ENCODE measurements at places on chromosomes 3 and 15. TPM values are rescaled to one million over a fixed set of nuclear protein-coding genes. Genes with fewer than 3 reads are reported as not detected.

GRCh38 chr3:64361962-64362735, 136.9 kb upstream of the PRICKLE2 start:
- DNase-seq = no peak

The NR1I2 gene
- total RNA-seq = 3.8 TPM

GRCh38 chr3:52986938-52987337, 58.9 kb downstream of the SFMBT1 start:
- DNase-seq = no peak

GRCh38 chr15:85615930-85616329, 178.8 kb downstream of the KLHL25 start:
- peak; percentile 81 for DNase-seq

The RETNLB gene
- not detected for total RNA-seq

GRCh38 chr3:95815828-95816227, 998.6 kb upstream of the EPHA6 start:
- DNase-seq = no peak

DNA sequence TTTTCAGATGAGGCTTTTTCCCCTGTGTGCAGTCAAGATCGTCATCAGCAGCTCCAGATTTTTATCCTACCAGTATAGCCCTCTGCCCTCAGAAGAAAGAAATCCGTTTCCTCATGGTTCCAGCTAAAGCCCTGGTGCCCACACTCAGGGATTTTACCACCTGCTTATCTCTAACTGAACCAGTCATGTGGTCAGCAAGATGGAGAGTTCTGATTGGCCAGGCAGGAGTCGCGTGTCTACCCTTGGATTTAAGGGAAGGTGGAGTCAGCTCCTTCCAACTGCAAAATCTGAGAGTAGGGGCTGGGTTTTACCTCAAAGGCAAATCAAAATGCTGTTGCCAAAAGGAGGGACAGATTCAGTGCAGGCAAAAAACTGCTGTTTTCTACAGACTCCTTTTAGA, 135.3 kb downstream of the LRTM1 start:
- peak; percentile 38 for DNase-seq

The PLA2G4D gene
- not detected for total RNA-seq

GRCh38 chr3:115194476-115194875, 47.4 kb upstream of the ZBTB20 start:
- DNase-seq = no peak

The FEZF2 gene
- total RNA-seq = not detected

GRCh38 chr3:14921811-14922705, 25.3 kb upstream of the NR2C2 start:
- DNase-seq = no peak

The PLCD1 gene
- total RNA-seq = 0.89 TPM

The TMEM212 gene
- total RNA-seq = not detected

The PROK2 gene
- total RNA-seq = not detected

The TIPIN gene
- total RNA-seq = 16.5 TPM

DNA sequence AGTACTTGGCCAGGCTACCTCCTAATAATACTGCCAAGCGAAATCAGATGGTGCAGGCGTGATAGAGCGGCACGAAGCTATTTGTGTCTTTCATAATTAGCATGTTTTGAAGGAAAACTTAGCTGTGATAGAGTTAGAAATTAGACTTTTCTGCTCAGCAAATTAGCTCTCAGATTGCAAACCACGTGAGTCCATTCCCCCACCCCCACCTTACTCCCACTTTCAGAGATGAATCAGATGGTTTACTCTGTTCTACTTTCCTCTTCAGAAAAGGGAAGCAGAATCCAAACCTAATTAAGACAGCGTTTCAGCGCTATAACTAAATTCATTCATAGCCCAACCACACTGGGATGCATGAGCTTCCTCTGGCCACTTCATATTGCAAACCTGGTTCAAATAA, 214.6 kb downstream of the SLCO3A1 start:
- DNase-seq = peak; percentile 80

DNA sequence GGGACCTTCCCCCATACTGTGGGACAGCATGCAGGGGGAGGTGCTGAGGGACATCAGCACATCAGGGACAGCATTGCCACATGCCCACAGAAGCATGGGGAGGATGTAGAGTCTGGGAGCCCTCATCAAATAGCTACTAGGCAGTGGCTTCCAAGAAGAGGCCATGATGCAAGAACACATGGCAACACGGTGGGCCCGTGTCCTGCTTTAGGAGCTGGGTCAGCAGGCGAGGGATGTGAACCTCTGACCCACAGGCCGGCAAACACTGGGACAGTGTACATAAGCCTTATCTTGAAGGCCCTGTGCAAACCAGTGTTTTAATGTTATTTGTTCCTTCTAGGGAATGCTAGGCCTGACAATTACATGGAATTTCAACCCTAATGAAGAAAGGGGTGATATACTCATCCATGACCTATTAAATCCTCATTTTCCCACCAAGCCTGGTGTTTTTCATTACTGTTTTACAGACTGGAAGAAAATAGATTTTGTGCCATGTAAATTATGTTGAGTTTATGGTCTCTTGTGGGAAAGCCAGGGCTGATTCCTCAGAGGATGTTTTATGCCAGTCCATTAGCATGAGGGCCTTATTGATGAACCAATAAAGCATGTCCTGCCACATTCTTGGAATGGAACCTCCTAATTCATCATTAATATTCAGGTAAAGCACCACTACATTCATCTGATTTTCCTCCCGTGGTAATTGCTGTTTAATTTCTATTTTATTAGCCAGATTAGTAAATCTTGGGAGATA, 61.7 kb upstream of the SLC25A26 start:
- DNase-seq = no peak

The GABRR3 gene
- not detected for total RNA-seq

The LMAN1L gene
- 4.3 TPM for total RNA-seq

GRCh38 chr3:126836220-126836860, 132.3 kb downstream of the CHCHD6 start:
- DNase-seq = no peak

The CACNA1D gene
- not detected for total RNA-seq

- no peak for DNase-seq
These were observed 196.0 kb downstream of the SUCLG2 start for GRCh38 chr3:67458408-67458807.

The DPPA2 gene
- not detected for total RNA-seq

The SRGAP3 gene
- 1.7 TPM for total RNA-seq

- DNase-seq = peak; percentile 91
These were observed 11.8 kb downstream of the ANAPC13 start for GRCh38 chr3:134473868-134474546.

DNA sequence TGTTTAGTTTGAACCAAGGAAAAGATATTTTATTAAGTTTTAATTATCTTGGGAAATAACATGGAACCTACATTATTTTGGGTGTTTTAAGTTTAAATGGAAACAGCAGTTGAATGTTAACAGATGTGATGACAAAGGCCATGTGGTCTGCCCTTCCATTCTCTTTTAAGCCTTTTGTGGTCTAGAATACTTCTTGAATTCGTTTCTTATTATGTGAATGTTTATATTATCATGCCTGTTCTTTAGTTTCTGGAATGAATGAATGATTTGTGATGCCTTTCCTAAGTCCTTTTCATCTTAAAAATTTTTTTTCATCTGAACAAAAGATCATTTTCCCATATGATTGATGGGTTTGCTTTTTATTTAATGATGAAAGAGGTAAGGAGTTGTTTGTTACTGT, 44.6 kb downstream of the SNRK start:
- DNase-seq = no peak

GRCh38 chr3:33317963-33318709, 40.9 kb downstream of the FBXL2 start:
- DNase-seq = no peak

DNA sequence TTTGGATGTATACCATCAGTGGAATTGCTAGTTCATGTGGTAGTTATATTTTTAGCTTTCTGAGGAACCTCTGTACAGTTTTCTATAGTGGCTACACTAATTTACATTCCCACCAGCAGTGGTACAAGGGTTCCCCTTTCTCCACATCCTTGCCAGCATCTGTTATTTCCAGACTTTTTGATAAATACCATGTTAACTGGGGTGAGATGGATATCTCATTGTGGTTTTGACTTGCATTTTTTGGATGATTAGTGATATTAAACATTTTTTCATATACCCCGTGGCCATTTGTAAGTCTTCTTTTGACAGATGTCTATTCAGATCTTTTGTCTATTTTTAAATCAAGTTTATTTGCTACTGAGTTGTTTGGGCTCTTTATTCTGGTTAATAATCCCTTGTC, 455.6 kb upstream of the RARB start:
- DNase-seq = no peak

The ARPIN gene
- not detected for total RNA-seq

GRCh38 chr3:194268654-194269512, 82.2 kb downstream of the CPN2 start:
- DNase-seq = no peak

DNA sequence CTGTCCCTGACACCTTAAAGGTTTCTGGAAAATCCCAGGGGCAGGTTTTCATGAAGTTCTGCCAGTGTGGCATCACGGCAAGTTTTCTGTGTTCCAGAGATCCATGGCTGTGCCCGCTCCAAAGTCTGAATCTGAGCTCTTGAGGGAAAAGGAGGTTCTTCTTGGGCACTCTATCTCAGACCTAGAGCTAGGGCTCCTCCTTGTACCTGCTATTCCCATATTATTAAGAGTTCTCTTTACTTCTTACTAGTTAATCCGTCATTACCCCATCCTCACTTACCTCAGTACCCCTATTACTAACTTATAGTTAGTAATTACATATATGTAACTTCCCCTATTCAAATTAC, 5.9 kb upstream of the TRA2B start:
- DNase-seq = no peak

All from Karpas-422 (cell line).